ENCODE measurements at places on chromosomes 11 and 22. TPM values are rescaled to one million over a fixed set of nuclear protein-coding genes. Genes with fewer than 3 reads are reported as not detected.

Gene VPREB3
- total RNA-seq, result not detected

Gene MPZL3
- 30.5 TPM for total RNA-seq

Gene PLAAT3
- 3.5 TPM for total RNA-seq

Gene ART1
- not detected for total RNA-seq

DNA sequence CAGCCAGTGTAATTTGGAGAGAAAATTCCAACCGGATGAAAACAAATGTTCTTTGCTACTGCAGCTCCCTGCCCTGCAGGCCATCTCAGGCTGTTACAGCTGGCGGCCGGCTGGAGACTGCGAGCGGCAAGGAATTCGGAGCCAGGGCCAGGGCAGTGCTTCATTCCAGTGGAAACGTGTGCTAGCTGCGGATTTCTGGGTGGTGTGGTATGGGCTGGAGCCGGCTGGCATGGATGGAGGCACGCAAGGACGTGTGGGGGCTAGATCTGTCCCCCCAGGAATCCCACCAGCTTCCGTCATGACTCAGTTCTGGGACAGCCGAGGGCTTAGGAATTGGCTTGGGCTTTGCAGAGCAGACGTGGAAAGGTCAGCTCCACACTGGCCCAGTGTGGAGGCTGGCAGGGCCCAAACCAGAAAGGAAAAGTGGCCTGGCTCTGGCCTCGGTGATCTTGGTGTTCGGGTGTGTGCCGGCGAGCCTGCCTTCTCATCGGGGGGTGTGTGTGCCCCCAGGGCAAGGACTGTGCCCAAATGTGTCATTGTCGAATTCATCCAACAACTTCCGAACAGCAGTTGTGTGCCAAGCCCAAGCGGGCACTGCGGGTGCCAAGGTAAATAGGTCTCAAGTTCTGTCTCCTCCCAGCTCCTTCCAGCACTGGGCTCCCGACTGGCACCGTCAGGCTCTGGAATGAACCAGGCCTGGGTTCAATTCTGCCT lies 48.1 kb upstream of the SHISAL1 start:
- DNase-seq, result no peak

DNA sequence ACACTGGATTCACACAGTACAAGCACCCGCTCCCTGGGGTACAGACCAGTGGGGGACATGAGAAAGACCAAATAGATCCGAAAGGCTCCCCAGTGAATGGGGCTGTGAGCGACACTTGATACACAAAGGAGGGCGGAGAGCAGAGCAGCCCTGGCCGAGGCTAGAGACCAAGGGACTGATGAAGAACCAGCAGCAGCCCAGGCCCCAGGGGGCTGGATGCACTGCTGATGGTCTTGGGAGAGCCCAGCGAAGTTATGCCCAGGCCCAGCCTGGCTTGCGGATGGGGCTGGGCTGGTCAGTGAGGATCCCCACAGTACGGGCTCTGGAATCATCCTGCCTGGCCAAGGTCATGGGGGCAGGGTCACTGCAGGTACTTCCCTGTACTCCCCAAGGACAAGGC lies 23.2 kb downstream of the ARHGAP1 start:
- no peak for DNase-seq

GRCh38 chr11:113167599-113167998 lies 146.8 kb upstream of the TTC12 start:
- DNase-seq, result no peak

- no peak for DNase-seq
Measured at GRCh38 chr11:117058761-117059261, 39.4 kb downstream of the SIK3 start.

- peak; percentile 31 for DNase-seq
Measured at GRCh38 chr11:574632-575312, 1.5 kb upstream of the PHRF1 start.

Data from activated naive CD4-positive, alpha-beta T cell treated with anti-CD3 and anti-CD28 coated beads for 36 hours (primary cell).